ENCODE measurements at places on chromosomes 7 and 10.

DNA sequence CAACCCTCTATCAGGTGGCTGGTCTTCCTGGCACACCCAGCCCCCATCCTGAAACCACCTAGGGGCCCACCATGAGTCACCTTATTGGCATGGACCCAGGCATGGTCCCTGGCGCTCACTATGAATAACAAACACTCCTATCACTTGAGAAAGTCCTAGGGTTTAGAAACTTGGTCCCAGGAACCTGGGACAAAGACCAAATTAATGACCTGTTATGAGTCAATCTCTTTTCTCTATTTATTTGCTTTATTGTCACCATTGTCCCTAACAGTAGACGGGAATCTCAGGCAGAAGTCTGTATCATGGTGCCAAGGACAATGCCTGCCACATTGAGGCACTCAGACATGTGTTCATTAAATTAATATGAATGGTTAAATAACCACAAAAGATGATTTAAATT is 599.6 kb upstream of the C7orf33 start:
- no peak for DNase-seq

GRCh38 chr10:70668454-70668970 is 3.8 kb upstream of the ADAMTS14 start:
- DNase-seq, result no peak

- no peak for DNase-seq
Measured at GRCh38 chr10:6409971-6410643, 170.0 kb downstream of the PRKCQ start.

DNA sequence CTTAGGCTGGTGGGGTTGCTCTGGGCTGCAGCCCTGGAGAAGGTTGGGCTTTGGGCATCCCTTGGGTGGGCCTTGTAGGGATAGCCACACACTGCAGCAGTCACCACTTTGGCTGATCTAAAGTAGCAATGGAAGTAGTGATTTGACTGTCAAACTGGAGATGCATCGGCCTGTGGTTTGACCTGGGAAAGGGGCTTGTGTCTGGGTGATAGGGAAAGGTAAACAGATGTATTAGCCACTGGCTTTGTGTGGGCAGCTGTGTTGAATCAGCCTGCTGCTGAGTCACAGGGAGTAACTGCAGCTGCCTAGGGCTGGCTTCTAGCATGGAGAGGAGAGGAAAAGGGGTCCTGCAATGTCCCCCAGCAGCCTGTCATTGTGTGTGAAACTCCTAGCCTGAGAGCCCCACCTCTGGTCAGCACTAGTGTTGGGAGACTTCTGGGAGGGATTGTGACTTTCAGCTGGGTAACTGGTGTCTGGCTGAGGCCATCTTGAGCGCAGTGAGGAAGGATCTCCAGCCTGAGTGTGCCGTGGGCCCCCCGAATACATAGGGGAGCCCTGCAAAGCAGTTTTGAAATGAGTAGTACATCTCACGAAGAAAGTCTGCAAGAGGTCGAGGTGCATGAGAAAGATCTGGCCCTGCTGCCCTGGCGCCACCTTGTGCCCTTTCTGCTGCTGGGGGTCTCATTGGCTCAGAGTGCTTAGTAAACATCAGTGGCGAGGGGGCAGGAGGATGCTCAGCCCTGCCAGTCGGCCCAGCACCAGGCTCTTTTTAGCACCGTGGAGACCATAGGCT is 117.3 kb downstream of the FANK1 start:
- DNase-seq, result no peak

DNA sequence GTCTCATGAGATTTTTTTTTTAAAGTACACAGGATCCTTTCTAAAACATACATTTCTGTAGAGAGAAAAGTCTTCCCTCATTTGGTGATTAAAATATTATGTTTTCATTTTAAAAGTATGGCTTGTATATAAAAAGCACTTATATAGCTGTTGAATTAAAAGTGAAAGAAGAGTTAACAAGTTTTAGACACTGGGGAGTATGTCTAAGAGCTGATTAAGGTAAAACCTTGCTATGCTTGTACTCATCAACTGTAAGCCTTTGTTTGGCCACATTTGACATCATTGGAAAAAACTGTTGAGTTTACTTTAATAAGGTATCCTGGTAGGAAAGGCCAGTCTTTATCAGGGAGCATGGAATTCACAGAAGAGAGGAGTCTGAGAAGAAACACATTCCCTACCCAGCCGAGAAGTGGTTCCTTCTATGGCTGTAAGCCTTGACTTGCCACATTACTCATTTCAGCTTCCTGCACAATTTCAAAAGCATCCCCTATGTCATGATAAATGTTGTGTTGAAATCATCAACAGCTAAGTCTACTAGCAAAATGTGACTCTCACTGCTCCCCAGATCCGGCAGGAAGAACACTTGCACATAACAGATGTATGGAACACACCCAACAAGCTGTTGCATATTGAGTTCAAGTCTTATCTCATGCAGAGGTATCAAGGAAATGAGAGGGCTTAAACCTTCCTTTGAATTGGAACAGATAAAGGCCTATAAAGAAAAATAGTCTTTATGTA is 171.8 kb upstream of the CDK1 start:
- no peak for DNase-seq
